ENCODE measurements at places on chromosomes 5 and 9.
A peak's percentile ranks its signal among the peaks of the same experiment; 100 is the strongest.

GRCh38 chr5:62306896-62307689 is 1.1 kb downstream of the KIF2A start:
- no peak for DNase-seq

DNA sequence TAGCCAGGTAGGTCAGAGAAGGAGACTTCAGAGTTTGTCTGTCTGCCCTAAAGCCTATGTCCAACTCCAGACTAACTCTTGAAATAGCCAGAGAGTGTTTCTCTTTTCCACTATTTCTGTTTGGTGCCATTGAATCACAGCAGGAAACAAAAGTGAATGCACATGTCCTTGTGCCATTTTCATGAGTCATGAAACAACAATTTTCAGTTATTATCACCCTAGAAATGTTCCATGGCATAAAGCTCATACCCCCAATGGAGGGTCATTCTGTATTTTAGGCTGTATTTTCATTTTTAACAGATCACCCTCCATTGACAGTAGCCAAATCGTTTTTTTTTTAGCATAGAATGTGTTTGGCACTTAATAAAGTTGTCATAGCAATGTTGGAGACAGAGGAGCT is 124.7 kb downstream of the PAPPA start:
- no peak for DNase-seq

DNA sequence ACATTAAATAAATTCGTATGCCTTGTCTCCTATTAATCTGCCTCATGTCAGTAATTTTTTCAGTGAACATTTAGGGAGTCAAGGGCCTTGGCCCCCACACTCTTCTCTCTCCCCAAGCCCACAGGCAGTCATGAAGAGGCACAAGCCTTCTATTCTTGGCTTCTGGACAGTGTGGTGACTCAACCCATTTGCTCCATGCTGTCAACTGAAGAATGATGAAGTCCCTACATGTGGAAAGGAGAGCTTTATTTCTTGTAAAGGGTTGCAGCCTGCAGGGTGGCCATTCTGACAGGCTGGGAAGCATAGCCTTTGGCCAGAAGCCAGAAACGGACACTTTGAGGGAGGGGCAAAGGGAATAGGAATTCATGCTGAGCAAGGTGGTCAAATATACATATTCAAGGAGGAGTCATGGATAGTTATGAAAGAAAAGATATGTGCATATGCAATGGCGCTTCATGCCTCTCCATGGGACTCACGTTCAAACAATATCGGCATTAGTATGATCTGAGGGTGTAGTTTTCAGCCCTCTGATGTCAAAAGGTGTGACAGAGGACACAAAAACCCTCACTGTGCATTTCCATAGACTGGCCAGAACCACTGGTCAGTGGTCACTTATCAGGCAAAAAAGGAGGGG is 31.3 kb downstream of the ANKRA2 start:
- DNase-seq: no peak

DNA sequence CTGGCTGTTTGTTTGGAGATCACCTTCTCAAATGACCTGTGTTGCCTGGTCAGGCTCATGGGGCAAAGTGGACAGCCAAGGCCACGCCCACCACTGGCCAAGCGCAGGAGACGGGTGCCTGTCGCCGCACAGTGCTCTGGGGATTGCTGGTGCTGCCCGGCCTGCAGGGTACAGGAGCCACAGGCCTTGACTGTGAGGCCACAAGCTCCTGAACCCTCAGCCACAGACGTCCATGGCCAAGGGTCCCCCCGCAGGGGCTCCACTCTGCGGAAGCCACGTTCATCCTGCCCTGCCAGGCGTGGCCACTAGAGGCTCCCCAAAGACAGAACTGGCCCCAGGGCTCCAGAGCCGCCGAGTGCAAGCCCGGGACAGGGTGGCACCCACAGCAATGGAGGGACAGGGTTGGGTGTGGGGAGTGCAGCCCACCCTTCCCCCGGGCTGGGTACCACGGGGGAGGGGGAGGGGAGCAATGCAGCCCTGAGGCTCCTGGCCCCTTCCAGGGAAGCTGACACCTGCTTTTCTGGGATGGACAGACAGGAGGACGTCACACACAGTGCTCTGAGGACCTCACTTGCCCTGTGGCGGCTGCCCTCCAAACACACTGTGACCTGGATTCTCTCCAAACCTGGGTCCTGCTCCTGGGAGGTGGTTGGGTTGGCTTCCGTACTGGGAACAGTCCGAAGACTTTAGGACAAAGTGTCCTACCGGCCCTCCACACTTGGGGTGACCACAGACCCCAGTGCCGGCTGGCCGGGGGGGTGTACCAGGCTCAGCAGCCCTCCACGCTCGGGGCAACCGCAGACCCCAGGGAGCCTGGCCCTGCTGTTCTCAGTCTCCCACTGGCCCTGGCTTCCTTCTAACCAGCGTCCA is 21.5 kb downstream of the TPPP start:
- DNase-seq: peak; percentile 78

- no peak for DNase-seq
Measured at GRCh38 chr9:81559709-81560108, 129.6 kb downstream of the TLE1 start.

DNA sequence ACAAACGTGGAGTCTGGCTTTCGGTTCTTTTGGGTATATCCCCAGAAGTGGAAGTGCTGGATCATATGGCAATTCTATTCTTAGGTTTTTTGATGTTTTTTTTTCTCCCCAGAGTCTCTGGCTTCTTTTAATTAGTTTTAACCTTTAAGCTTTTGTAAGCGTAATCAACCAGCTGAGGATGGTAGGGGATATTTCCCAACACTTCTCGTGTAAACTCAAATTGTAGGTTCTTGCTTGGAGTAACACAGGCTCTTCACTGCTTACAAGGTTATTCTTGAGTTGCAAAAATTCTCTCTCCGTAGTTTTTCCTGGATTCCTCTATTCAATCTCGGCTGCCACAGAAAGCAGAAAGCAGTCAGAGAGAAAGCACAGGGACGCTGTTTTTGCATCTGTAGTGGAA is 11.9 kb downstream of the LAMC3 start:
- no peak for DNase-seq

GRCh38 chr9:8845808-8846207 is 1046.2 kb upstream of the DMAC1 start:
- peak; percentile 43 for DNase-seq

DNA sequence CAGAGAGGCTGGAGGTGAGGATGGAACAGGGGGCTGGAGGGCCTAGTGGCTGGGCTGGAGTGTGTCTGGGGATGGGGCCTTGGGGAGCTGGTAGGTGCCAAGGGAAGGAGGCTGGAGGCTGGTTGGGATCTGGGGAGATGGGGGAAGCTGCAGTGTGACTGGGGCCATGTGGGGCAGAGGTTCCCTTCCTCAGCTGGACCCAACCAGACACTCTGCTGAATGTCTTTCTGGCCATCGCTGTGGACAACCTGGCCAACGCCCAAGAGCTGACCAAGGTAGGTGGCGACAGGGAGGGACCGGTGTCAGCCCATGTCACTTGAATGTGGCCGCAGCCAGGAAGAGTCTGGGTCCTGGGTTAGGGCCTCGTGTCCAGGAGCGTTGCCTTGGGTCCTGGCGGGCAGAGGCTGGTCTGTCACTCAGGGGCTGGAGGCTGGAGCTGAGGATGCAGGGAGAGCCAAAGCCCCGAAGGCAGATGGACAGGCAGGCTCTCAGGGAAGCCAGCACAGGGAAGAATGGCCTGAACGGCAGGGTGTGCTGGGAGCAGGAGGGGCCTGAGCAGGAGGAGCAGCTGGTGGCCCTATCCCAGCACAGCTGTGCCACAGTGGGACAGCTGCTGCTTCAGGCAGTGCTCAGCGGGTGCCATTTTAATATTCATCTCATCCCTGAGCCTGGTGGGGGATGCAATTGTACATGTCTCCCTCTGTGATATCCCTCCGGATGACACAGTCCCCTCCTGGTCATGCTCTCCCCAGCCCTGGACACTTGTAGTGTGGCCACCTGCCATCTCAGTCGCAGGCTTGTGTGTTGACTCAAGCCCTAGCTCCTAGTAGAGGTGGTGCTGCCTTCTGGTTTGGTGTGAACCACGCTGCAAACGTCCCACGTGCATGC is 132.5 kb downstream of the CACNA1B start:
- peak; percentile 88 for DNase-seq

- DNase-seq: no peak
Measured at GRCh38 chr9:33468797-33469621, 4.7 kb downstream of the NOL6 start.

- DNase-seq: peak; percentile 34
Measured at GRCh38 chr9:90299968-90300367, 342.7 kb downstream of the DIRAS2 start.

DNA sequence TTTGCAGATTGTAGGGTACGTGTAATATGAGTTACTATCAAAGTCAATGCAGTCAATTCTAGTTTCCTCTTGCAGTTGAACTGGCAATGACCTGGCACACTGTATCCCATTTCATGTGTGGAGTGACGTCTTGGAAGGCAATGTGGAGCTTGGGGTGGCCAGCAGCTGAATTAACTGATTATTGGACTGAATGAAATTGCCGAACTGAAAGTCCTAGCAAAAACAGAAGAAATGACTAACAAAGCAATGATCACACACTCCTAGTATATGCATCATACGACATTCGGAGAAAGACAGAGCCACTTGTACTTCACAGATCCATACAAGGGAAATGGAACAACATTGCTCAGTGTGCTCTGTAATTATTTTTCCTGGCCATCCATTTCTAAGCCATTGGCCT is 259.1 kb upstream of the DAPK1 start:
- no peak for DNase-seq

- DNase-seq: no peak
Measured at GRCh38 chr5:143398451-143399237, 4.8 kb downstream of the NR3C1 start.

- DNase-seq: no peak
Measured at GRCh38 chr5:141875795-141876627, 2.2 kb downstream of the PCDH1 start.

- no peak for DNase-seq
Measured at GRCh38 chr9:98291820-98292219, 36.4 kb upstream of the TBC1D2 start.

- no peak for DNase-seq
Measured at GRCh38 chr9:128146591-128147120, 2.6 kb upstream of the LCN2 start.

GRCh38 chr9:27425827-27426510 is 98.1 kb upstream of the IFNK start:
- no peak for DNase-seq

DNA sequence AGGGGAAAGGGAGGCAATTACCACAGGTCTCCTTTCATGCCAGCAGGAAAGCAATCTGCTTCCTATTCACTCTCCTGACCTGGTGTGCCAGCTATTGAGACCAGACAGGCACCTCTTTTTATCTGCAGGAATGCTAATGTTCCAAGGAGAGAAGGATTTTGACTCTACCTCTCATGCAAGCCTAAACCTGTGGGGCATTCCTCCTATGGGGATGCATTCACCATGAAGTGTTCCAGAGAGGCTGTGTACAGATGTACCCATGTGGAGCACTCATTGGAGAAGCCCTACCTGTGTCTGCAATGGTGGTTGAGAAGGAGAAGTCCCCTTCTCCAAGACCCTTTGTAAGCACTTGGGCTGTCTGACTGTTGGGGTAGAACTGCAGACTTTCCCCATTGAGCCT is 45.4 kb upstream of the EDIL3 start:
- DNase-seq: no peak

- no peak for DNase-seq
Measured at GRCh38 chr5:62791059-62791458, 212.4 kb downstream of the LRRC70 start.

GRCh38 chr5:2204366-2205184 is 321.9 kb upstream of the IRX4 start:
- no peak for DNase-seq

DNA sequence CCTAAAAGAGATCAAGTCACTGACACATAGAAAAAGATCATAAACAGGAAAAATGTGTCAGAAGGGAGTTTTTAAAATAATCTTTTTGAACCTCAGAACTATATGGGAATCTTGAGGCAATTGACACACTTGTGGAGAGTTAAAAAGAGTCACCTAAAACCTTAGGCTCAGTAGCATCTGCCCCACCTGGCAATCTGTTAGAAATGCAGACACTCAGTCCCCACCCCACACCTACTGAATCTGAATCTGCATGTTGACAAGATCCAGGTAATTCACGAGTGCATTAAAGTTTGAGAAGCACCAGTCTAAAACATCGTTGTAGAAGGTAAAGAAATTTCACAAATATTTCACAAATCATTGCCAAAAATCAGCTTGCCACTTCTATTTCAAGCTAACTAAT is 388.3 kb downstream of the NR2F1-AS1 start:
- no peak for DNase-seq

- no peak for DNase-seq
Measured at GRCh38 chr9:136608348-136609159, 54.2 kb upstream of the EGFL7 start.

GRCh38 chr5:68071736-68072135 is 143.8 kb upstream of the PIK3R1 start:
- no peak for DNase-seq

GRCh38 chr9:101468116-101468515 is 32.5 kb upstream of the ALDOB start:
- no peak for DNase-seq

GRCh38 chr5:14258840-14259239 is 115.7 kb downstream of the TRIO start:
- no peak for DNase-seq

GRCh38 chr5:172412724-172413286 is 41.5 kb downstream of the SH3PXD2B start:
- no peak for DNase-seq

DNA sequence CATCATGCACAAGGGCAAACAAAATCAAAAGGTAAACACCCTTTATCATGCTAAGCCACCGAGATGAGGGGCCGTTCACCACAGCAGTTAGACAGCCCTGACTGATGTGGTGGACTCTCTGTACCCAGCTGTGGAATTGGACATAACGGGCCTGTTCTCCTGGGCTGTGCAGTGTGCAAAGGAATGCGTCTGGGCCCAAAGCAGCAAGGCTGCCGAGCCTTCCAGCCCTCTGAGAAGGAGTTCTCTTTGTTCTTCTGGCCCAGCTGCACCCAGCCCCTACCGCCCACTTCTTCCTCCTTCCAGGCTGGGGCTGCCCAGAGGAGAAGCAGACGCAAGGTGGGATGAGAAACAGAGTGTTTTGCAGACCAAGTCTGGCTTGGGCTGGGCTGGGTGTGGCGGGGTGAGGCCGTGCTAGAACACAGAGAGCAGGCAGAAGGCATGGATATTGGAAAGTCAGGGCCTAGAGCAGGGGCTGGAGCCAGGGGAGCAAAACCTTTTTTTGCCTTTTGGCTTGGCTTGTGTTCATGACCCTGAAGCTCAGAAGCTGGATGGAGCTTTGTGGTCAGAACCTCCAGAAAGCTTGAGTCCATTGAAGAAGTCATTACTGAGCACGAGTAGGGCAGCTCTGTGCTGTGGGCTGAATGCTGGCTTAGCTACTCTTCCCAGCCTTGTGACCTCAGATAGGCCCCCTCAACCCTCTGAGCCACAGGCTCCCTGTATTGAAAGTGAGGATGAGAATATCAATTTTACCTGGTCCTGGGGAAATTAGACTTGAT is 49.8 kb upstream of the SH3PXD2B start:
- no peak for DNase-seq

- DNase-seq: no peak
Measured at GRCh38 chr5:52693280-52693679, 94.4 kb upstream of the ITGA1 start.

DNA sequence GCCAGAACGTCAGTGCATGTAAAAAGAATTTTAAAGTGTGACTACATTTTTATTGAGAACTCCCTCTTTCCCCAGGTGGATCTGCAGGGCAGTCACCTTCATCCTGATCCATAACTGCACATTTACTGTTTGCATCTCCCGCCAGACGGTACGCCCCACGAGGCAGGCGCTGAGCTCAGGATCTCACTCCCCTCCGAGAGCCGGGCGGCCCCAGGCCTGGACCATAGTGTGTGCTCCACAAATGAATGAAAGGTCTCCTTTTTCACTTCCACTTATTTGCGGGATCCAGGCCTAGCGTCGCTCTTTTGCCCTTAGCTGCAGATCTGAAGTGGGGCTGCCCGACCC is 378 bp downstream of the DROSHA start:
- peak; percentile 12 for DNase-seq

GRCh38 chr5:168227001-168227400 is 64.4 kb upstream of the WWC1 start:
- no peak for DNase-seq

Data from NCI-H2171 (cell line).